AG04450 (cell line): ENCODE measurements at places on chromosomes 4 and X. TPM values are rescaled to one million over a fixed set of nuclear protein-coding genes. Genes with fewer than 3 reads are reported as not detected.

Gene GAGE2A
- not detected in 2 replicates for polyA plus RNA-seq

Gene PDE5A
- 411 and 489 TPM in 2 replicates for polyA plus RNA-seq

- no peak for DNase-seq
Observed at GRCh38 chr4:113872426-113873260, 106.8 kb downstream of the ARSJ start.

GRCh38 chrX:53606456-53606855 is 80.1 kb downstream of the HUWE1 start:
- no peak for DNase-seq

DNA sequence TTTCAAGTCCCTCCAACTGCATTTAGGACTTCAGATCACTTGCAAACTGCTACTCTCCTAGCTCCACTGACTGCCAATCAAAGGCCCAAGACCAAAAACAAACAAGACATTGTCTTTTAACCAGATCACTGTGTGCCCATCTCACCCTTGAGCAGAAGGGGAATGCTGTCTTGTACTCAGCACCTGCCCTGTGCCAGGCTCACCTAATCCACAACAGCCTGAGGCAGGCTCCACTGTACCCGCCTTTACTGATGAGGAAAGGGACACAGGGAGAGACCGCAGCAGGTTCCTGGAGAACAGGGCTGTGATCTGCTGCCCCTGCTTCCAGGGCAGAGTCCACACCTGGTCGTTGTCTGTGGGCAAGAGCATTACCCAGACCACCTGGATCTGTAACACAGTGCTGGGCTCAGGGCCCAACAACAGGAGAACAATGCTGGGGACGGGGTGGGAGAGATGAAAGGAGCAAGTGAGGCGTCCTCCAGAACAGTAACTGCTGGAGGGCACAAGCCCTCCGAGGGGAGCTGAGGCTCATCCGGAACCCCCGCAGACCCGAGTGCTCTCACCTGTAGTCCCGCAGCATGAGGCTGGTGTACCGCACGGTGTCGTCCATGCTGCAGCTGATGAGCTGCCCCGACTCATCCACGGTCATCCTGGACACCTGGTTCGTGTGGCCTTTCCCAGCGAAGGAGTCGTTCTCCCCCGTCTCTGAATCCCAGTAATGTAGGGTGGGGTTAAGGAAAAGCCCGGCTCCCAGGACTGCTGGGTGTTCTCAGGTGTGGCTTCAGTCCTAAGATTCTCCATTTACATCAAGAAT is 33.9 kb downstream of the WDR1 start:
- no peak for DNase-seq

- DNase-seq, result no peak
Observed at GRCh38 chrX:93868289-93868965, 194.4 kb downstream of the FAM133A start.

Gene APLN
- polyA plus RNA-seq, result 0.21 and 0.27 TPM in 2 replicates

Gene AMER1
- polyA plus RNA-seq, result 0.93 and 1.4 TPM in 2 replicates

Gene SCML2
- 1.1 and 1.7 TPM in 2 replicates for polyA plus RNA-seq

Gene ZNF280C
- 6.5 and 9.9 TPM in 2 replicates for polyA plus RNA-seq

Gene VCX3B
- polyA plus RNA-seq, result not detected in 2 replicates

DNA sequence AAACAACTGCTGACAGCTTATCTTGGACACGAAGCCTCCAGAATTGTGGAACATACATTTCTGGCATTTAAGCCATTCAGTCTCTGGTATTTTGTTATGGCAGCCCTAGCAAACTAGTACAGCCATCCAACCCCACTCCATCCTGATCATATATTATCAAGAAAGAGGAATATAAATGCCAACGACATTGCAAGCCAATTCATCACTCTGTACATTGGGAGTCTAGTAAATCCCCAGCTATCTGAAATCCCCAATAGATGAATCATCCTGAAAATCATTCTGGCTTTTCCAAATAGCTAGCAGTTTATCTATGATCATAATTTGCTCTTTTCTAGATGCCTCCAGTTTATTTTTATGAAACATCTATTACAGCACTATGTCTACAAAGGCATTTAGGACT is 41.1 kb downstream of the FRMD7 start:
- no peak for DNase-seq

- no peak for DNase-seq
Observed at GRCh38 chr4:179871726-179872125, 2371.5 kb upstream of the TENM3 start.

DNA sequence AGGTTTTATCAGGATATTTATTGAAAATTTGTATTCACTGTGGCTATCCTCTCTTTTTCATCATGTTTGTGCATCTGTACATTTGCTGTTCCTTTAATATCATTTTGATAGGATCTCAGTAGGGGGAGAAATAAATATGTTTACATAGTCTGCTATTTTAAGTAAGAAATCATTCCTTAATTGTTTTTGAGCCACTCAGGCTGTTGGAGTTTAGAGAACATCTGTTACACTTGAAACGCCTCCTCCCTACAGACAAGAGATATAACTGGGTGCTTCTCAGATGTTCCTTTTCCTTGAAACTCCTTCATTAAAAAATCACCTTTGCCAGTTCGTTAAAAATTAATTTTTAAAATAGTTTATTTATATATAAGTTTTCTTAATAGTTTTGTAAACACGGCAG is 59.4 kb downstream of the QRFPR start:
- no peak for DNase-seq

DNA sequence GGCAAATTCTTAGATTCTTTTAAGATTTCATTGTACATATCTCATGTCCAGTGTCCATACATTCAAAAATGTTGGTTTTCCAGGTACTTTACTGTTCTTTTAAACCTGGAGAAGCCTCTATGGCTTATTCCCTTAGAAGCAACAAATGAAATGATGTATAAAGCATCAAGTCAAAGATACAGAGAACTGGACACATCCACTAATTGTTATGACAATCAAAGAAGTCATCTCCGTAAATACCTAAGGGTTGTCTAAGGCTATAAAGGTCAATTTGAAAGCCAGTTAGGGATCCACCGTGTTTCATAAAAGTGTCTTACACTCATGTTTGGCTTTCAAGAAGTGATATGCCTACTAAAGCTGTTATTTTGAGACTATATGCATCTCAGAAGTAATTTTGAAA is 32.4 kb downstream of the UBE2D3 start:
- no peak for DNase-seq

Gene KLB
- polyA plus RNA-seq, result not detected in 2 replicates

GRCh38 chr4:141814499-141814898 is 178.1 kb downstream of the IL15 start:
- DNase-seq, result no peak

Gene CFI
- 0.46 and 0.53 TPM in 2 replicates for polyA plus RNA-seq

DNA sequence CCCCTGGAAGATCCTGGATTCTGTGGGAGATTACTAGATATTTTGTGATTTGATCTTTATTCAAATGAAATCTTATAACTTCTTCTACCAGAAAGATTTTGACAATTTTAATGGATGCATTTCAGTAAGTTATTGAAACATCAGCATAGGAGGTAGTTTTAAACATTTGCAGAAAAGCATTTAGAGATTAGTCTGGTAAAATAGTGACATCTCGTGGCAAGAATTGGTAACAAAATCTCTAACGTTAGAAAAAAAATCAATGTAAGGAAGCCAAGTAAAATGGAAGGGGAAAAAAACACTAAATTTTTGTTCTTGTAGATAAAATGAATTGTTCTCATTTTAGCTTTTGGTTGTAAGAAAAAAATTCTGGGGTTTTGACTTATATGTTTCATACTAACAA is 73.3 kb downstream of the TASL start:
- DNase-seq, result no peak

DNA sequence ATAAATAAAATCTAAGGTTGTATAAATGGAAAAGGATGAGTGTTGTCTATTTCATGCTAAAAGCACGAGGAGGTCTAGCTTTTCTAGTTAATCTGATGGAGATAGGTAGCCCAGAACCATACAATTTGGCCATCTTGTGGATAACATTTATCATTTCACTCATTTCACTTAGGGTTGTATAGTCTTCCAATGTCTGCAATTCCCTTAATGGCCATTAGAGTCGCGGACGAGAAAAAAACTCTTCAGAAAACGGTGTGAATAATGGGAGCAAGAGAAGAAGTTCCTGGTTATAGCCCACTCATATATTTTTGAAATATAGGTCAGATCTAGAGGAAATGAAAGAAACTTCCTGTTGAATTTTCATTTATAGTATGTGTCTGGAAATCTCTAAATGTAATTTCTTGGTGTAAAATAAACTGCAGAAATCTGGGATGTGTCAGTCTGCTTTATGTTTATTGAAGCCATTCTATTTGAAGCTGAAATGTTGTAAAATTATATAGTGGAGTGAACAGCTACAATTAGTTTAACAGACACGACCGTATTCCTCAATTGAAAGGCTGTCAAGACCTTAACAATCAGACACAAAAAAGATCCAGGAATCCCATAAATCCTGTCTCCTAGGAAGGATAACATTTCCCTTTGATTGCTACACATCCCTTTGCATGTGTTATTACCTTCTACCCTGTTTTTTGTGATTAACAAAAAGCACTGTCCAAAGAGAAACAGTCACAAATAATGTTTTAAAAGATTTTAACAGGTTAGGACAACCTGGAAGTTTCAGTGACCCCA is 47.7 kb upstream of the MGST2 start:
- no peak for DNase-seq

Gene MSANTD1
- 0.04 and 0.06 TPM in 2 replicates for polyA plus RNA-seq

DNA sequence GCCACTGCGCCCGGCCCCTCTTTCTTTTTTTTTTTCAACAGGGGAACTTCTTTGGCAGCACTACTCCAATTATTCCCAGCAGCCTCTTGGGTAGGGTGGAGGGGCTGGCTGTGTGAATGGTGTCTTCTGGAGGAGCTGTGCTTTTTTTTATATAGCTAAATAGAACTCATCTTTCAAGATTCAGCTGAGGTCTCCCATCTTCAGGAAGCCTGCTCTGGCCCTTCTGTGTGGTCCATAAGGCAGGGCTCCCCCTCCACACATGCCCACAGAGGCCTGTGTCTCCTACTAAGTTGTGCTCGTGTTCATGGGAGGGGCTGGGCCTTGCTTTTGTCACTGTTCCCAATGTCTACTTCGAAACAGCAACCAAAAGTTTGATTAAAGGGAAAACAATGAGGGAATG is 116.8 kb downstream of the AFAP1 start:
- no peak for DNase-seq

GRCh38 chrX:51024106-51024696 is 113.7 kb downstream of the BMP15 start:
- DNase-seq, result no peak

DNA sequence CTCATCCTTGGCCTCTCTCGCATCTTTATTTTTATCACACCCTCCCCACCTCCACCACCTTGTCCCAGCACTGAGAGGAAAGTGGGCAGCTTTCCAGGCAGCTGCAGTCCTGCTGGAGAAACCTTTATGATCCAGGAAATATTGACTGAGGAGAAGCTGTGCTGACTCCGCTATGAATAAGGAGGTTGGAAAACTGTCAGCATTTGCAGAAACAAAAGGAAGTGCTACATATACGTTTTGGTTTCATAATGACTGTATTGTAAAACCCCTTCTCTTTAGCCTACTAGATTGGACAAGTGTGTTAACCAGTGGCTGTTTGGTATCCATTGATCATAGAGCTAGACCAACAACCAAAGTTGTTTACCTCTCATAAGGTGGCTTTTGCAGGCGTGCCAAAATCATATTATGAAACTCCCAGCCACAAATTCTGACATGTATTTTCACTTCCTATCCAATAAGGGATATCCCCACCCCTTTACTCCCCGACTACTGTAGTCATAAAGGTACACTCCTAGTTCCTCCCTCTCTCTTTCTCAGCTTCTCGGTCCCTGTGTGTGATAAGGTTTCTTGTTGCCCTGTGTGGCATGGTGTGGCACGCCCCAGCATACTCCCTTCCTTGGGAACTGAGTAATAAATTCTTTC is 88.4 kb downstream of the GPR143 start:
- DNase-seq, result no peak

DNA sequence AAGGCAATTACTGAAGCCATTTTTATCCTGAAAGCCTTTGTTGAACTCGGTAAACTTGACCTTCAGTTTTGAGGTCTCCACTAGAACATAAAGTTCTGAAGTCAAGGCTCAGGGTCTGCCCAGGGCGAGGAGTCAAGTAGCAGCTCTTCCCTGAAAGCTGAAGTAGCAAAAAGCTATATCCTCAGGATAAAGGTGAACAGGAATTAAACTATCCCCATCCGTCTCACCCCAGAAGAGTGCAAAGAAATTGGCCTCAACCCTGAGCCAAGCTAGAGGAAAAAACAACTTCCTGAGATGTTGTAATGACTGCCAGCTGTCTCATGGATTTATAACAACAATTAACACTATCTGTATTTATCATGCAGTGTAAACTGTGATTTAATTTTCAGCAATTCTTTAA is 590.8 kb downstream of the SPRY1 start:
- no peak for DNase-seq

GRCh38 chrX:79153348-79153747 is 8.9 kb downstream of the GPR174 start:
- DNase-seq, result no peak

Gene UCP1
- not detected in 2 replicates for polyA plus RNA-seq

Gene NUDT10
- polyA plus RNA-seq, result 2.3 and 2.5 TPM in 2 replicates

GRCh38 chrX:14354521-14354920 is 174.8 kb upstream of the GLRA2 start:
- DNase-seq, result no peak
